ENCODE measurements at places on chromosomes 7 and 10.
A peak's percentile ranks its signal among the peaks of the same experiment; 100 is the strongest.

DNA sequence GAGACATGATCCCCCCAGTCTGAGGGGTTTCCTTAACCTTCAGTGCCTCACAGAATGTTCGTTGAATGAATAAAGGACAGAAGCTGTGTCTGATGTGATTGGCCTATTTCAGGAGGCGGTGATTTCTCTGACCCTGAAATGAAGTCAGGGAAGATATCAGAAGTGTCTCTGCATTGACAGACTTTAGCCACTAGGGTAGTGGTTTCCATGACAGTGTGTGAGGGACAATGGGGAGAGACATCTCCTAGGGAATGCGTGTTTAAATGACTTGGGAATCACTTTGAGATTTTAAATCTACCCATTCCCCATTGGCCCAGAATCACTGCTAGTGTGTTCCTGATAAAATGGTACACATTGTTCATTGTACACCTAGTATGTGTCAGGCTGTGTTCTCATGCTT lies 132.0 kb downstream of the CFAP58 start:
- DNase-seq: no peak

- no peak for DNase-seq
Observed at GRCh38 chr7:114312649-114313048, 102.0 kb upstream of the FOXP2 start.

DNA sequence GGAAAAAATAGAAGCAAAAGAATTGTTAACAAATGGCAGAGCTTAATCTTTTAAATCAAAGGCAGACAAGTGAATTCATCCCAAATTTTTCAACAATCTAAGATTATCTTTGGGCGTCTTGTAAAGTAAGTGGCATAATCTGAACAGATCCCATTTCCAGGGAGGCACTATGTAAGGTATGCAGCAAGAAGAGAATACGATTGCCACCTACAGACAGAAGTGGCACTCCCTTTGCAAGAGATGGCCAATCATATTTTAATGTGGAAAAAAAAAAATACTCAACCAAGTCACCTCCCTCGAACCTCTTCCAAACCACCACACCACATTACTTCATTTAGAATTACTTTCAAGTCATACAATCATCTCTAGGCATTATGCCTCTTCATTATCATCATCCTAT lies 4.0 kb downstream of the GFRA1 start:
- DNase-seq: no peak

DNA sequence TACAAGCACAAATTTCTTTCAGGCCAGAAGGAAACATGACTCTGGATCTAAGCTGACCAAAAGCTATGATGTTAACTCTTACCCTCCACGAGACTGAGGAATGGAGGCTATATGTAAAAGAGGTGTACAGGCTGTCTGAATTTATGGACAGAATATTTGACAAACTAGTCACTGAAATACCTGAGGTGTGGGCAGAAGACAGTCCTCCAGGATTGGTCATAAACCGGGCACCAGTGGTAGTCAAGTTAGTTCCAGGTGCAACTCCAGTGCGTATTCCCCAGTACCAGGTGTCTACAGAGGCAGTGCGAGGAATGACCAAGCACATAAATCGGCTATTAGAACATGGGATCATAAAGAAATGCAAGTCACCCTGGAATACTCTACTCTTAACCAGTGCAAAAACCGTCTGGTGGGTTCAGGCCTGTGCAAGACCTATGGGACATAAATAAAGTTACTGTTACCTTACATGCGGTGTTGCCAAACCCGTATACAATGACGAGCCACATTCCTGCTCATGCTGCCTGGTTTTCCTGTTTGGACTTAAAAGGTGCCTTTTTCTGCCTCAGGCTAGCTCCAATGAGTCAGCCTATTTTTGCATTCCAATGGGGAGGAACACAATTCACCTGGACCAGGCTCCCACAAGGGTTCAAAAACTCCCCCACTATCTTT lies 6.7 kb upstream of the CYREN start:
- peak; percentile 5 for DNase-seq

- no peak for DNase-seq
Observed at GRCh38 chr7:14841086-14841485, 61.5 kb downstream of the DGKB start.

Measured in stimulated activated CD8-positive, alpha-beta memory T cell treated with anti-CD3 and anti-CD28 coated beads, Interleukin-4, amount 100 ng/mL, for 48 hours (primary cell).